ENCODE measurements at places on chromosomes 16 and 17.

GRCh38 chr17:66364990-66365490, 62.6 kb downstream of the PRKCA start:
- no peak for DNase-seq

DNA sequence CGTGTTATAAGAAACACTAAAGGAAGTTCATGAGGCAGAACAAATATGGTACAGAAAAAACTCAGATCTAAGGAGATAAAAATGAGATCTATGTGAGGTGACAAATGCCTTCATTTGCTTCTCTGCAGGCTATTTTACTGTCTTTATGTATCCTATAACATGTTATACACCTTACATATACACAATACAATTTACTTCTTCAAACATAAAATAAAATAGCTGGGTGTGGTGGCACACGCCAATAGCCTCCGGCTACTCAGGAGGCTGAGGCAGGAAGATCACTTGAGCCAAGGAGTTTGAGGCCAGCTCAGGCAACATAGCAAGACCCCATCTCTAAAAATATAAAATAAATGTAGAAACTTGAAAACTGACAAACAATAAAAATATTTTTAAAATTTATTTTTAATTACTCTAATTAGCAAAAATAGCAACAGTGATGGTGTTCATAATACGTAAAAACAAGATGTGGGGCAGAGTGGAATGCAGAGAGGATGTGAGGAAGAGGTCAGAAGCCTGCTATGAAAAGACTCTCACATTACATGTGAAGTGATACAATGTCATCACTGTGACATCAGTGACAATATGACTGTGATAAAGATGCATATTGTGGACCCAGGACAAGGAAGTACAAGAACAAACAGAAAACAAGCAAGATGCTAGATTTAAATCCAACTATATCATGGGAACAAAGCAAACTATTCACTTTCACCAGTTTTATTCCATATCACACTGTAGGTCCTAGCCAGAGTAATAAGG, 31.0 kb downstream of the VPS53 start:
- DNase-seq = no peak

DNA sequence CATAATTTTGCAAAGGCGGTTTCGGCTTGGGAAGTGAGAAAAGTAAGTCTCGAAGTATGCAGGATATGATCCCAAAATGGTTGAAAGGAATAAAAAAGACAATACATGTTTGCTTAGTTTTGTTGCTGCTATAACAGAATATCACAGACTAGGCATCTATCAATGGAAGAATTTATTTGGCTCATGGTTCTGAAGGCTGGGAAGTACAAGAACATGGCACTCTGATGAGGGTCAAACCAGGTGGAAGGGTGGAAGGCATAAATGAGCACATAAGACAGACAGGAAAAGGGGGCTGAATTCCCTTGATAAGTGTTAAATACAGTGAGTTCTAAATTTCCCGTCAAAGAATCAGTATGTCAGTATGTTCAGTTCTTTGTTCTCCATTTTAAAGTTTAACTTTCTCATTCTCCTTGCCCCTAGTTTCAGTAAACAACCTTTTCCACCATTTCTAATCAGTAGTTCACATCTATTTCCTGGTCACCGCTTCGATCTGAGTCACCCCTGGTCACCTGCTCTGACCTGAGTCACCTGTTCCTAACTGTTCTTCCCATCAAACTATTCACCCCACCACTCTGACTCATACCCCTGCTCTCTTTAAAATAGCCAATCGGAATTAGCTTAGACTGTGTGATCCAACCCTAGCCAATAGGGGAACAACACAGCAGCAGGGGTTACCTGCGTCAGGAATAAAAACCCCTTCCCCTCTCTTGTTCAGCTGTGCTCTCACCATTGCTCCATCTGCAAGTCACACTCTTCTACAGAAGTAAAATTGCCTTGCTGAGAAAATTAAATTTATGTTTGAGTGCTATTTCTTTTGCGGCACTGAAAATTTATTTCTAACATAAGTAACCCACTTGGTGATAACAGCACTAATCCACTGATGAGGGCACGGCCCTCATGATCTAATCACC, 240.8 kb downstream of the STX8 start:
- no peak for DNase-seq

DNA sequence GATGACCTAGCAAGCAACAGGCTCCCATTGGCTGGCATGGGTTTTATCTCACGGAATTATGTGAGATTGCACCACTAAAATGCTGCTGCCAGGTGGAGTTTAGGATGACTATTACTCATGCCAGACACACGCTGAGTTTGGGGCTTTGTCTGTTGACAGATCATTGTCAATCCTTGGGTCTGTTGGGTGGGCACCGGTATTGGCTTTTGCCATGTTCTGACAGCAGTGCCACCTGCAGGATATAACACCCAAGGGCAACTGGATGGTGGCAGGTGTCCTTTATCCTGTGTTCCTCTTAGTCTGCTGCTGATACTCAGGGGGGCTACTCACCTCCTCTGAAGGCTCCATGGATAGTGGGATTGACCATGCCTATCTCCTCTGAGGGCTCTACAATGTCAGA, 221.6 kb upstream of the DYNLRB2 start:
- no peak for DNase-seq

GRCh38 chr16:10584981-10585438, 4.6 kb upstream of the EMP2 start:
- DNase-seq = no peak

- no peak for DNase-seq
Measured at GRCh38 chr17:17398188-17398942, 78.4 kb upstream of the MED9 start.

DNA sequence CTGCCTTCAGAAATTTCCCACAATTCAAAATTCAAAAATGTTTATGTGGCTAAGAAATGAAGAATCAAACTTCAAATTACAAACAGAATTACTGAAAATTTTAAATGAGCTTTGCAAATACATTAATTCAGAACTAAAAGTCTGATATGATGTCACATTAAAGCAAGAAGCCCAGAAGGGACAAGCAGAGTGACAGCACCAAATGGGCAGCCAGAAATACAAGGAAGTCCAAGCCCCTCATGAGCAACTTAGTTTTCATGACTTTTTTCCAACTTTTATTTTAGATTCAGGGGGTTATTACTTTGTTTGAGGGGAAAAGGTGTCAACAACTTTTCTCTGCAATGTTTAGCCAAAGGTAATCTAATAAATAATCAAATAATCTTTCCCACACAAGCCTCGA, 21.5 kb downstream of the UBE2G1 start:
- DNase-seq = no peak

DNA sequence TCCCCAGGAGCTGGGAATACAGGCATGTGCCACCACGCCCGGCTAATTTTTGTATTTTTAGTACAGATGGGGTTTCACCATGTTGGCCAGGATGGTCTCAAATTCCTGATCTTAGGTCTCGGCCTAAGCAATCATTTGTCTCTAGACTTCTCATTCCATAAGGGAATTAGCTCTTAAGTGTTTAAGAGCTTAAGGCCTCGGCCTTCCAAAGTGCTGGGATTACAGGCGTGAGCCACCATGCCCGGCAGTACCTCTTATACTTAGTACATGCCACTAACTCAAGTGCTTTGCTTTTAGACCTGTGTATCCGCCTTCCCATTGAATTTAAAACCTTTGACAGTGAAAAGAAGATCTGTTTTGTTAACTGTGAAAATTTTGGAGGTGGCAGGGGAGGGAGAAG, 16.6 kb upstream of the IL21R start:
- DNase-seq = no peak

- no peak for DNase-seq
Measured at GRCh38 chr17:60606036-60606435, 6.0 kb downstream of the PPM1D start.

DNA sequence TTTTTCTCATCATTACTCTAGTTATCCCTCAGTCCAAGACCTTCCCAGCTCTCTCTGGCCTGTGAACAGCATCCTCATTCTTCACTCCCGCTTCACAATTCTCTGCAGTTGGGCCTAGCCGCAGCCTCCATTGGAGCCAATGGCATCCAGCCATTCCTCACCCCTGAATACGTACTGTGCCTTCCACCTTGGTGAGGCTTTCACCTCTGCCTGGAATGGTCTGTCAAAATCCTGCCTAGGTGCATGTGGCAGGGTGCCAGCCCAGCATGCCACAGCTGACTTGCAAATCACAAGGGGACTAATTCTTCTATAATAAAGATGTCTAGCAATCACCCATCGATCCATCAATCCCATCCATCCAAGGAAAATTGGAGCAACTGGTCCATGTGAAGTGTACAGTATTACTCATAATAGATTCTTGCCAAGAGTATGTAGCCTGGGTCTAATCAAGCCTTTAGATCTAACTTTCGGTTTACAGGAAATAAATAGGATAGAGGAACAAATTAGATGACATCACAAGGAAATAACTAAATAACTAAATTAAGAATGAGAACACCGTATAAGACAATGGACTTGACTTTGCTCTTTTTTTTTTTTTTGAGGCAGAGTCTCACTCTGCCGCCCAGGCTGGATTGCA, 5.1 kb upstream of the CX3CL1 start:
- DNase-seq = no peak

DNA sequence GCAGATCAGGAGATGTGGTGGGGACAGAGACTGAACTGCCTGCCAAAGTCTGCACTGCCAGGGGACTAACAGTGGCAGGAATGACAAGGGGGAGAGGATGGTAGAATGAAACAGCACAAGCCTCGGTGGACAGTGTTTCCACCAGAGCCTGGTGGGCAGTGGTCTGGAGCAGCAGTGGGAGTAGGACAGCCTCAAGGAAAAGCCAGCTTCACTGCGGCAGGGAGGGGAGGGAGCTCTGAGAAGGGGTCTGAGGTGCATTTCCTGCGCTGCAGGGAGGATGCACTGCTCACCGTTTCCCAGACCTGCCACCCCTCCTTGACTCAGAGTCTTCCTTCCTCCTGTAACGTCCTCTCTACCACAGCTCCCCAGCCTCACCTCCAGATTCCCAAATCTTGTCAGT, 33.8 kb downstream of the MARCHF10 start:
- no peak for DNase-seq

GRCh38 chr17:28599311-28600184, 723 bp upstream of the SPAG5 start:
- DNase-seq = no peak

GRCh38 chr17:49527927-49528651, 33.0 kb downstream of the NGFR start:
- DNase-seq = no peak

GRCh38 chr16:3180445-3180878, 7.5 kb upstream of the OR1F1 start:
- no peak for DNase-seq

DNA sequence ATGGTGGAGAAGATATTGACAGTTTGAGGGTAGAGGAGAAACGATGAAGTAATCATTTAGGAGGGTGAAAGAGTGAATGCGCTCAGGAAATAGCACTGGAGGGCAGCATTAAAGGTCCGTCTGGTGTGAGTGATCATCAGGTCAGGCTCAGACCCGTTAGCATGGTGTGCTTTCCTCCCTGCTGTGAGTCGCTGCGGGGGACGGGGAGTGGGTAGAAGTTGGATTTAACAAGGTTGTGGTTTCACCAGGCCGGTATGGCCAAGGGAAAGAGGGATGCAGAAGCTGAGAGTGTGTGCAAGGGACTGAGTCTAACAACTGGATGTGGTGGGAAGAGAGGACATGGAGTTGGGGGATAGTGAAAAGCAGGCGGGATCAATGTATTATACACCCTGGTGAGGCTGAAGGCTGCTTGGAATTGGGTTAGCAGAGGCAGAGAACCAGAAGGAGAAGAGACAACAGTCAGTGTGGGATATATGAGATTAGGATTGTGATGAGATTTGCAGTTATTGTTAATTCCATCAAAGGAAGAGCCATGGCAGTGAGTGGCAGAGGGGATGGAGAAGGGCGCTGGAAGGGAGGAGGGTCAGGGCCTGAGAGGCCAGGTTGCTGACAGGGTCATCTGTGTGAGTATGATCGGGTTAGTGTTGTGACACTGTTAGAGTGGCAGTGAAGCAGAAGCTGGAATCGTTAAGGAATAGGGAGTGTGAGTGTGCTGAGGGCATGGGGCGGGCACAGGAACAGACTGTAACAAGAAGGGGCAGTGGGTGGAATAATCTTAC, 59.0 kb upstream of the TBX2 start:
- no peak for DNase-seq

DNA sequence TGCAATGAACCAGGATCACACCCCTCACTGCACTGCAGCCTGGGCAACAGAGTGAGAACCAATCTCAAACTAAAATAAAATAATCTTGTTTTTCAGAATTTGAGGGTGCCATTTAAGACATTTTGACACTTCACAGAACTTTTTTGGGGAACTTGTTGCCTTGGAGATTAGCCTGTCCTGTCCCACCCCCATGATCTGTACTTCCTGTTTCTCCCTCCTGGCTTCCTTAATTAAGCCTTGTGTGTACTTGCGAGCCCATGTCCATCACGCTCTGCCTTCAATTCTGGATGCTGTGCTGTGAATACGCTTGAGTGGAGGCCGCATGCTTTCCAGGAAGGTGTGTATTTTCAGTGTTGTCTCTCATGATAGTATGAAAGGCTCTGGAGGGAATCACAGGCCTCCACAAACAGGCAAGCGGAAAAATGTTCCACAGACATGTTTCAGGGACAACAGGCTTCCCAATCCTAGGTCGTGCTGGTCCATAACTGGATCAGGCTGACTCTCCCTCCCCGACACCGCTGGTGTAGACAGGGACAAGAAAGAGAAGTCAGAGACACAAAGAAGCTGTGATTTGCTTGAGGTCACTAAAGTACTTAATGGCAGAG, 56.9 kb downstream of the NOS2 start:
- DNase-seq = no peak

- DNase-seq = no peak
Measured at GRCh38 chr17:75250009-75250471, 11.4 kb downstream of the GGA3 start.

DNA sequence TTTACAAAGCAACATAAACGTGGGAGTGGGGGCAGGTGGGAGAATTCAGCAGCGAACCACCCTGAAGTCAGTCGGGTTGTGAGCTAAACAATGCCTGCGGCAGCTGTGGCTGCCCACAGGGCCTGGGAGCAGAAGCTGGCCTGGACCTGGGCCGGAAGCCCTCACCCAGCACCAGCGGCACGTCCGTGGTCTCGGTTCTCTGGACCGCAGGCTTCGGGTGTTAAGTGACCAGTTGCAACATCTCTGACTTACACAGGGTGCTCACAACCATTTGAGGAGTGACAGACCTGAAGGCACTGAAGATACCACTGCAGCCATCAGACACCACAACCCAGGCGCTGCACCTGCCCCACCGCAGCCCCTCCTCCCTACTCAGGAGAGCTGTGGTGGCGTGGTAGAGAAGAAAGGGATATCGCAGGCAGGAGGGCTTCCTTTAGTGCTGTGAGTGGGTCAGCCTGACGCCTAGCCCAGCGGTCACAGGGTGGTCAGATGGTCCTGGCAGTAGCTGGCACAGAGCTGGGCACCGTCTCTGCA, 33.8 kb downstream of the CBFA2T3 start:
- no peak for DNase-seq

DNA sequence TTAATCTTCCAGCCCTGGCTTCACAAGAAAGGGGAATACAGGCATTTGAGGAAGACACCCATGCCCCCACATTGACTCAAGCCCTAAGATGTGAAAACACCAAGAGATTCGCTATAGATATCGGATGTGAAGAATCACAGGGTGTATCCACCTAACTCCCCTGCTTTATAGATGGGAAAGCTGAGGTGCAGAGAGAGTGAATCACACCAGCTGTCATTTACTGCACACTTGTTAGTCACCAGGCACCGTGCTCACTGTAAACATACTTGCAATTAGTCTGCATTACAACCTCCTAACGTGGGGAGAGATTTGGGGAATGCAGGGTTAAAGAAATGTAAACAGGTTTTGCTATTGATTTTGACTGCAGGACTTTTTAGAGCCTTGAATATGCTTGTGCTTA, 325.5 kb downstream of the C16orf95 start:
- DNase-seq = no peak

Data from esophagus squamous epithelium (tissue), 5 donors.